CD4-positive, alpha-beta T cell (primary cell): ENCODE measurements at places on chromosomes 1 and 21.
A peak's percentile ranks its signal among the peaks of the same experiment; 100 is the strongest.

GRCh38 chr1:68269637-68270430 is 37.5 kb upstream of the WLS start:
- DNase-seq, result no peak

DNA sequence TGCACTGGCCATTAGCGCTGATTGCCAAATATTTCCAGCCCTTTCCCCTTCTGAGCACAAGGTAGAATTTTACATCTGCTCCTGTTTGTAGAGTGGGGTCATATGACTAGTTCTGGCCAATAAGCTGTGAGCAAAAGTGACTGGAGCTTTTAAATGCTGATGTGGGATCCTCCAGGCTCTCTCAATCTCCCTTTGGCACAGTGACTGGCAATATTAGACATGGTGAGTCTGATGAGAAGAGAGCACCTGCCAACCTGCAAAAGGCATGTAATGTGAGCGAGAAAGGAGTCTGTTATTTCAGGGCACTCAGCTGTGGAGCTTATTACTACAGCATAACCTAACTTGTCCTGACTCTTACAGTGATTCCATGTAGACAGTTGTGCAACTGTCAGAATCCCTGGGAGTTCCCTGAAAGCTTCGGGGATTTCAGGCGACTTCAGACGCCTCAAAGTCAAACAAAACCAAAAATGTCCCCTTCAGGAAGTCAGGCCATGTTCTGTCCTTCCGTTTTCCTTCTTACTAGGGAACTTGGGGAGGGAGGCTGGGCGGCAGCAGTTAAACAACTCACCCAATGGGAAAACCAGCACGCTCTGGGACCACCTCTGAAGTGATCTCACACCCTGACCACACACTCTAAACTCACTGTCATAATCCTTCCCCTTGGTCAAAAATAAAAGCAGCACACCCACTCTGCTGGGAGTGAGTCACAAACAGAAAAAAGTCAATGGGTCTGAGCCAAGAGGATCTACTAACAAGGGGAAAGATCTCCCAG is 3.6 kb upstream of the RASSF5 start:
- DNase-seq, result no peak

- no peak for DNase-seq
These were observed 4.3 kb upstream of the CHI3L2 start for GRCh38 chr1:111223126-111223685.

DNA sequence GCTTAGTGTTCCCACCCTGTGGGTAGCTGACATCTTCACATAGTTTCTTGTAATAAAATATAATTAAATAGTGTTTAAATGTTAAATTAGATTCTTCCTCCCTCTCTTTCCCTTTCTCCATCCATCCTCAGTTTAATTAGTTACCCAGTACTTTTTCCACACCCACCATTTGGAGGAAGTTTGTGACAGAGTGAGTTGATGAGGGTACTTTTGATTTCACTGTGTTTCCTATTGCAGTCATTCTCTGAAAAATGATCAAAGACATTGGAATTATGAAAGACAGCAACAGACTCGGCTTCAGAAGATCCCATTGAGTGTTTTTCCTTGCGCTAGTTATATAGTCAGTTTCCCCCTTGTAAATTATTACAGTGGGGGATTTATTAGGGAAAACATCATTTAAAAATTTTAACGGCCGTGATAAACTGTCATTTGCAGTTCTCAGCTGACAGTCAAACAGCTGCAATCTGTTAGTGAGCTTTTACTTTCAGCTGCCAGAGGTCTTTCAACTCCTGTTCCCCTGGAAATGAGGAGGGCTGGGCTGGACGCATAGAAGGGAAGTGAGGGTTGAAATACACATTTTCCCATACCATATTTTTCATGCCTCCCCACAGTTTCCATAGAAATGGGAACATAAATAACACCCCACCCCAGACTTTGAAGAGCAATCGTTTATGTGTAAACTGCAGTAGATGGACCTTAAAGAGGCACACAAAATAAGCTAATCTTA is 61.3 kb upstream of the CACYBP start:
- no peak for DNase-seq

DNA sequence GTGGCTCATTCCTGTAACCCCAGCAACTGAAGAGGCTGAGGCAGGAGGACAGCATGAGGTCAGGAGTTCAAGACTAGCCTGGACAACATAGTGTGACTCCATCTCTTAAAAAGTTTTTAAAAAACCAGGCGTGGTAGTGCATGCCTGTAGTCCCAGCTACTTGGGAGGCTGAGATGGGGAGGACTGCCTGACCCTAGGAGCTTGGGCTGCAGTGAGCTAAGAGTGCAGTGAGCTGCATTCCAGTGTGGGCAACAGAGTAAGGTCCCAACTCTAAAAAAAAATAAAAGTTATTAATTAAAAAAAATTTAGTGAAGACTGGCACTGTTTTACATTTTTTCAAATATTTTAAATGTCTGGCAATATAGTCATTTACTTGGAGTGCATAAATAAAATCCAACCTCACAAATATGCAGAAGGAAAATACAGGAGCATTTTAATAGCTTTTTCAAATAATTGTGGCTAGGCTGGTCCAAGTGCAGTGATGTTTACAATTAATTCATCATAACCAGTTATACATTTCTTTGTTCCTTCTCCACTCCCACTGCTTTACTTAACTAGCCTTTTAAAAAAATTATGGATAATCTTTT is 10.8 kb downstream of the ZBTB8OS start:
- DNase-seq, result no peak

- DNase-seq, result no peak
These were observed 318.4 kb upstream of the OLFM3 start for GRCh38 chr1:102315096-102315495.

- no peak for DNase-seq
These were observed 286.4 kb downstream of the RWDD3 start for GRCh38 chr1:95520390-95520789.

GRCh38 chr1:80155371-80155770 is 1148.8 kb upstream of the ADGRL4 start:
- no peak for DNase-seq

DNA sequence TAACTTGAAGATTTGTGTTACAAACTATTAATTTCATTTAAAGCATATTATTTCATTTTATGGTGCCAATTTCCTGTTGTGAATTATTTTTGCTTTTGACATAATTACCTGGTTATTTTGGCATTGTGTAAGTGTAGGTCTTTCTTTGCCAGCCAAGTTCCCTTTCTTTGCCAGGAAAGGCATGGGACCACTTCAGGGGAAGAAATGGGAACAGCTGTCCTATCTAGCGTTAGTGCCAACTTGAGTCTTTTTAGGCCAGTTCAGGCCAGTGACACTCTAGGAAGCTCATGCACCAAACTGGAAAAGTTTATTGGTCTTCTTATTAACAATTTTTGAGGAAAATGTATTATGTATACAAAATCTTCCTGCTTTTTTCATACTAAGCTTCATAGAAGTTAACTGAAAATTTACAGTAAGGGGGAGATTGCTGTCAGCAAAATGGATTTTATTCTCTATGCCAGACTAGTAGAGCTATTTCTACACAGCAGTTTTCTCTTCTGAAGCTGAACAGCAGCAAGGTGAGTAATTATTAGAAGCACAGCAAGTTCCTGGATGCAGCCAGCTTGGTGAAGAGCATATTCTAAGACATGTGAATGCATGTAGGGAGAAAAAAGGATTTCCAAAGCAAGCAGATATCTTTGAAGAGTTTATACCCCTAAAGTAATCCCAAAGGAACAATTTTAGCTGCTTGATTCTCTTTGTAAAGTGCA is 914.6 kb upstream of the ADGRL4 start:
- DNase-seq, result no peak

DNA sequence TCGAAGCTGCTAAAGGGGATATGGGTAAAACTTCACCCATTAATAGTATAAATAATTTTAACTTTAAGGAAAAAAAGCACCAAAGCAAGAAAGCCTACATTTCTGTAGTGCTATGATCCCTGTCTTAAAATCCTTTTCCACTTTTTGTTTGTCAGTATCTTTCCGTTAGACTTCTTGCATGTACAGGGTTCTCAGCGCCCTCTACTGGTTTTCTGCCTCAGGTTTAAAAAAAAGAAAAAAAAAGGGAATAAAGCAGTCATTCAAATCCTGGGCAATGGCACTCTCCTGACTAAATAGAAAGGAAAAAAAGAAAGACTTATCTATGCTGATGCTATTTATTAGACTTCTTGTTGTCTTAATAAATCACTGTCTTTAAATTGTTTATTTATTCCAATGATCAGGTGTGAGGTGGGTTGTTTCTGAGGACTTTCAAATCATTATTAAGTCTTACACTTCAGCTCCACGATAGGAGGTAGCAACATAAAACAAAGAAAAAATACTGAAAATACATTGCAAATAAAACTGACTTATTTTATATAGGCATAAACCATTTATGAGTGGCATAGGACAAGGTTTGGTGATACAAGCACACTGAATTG is 475.4 kb upstream of the NR5A2 start:
- no peak for DNase-seq

- no peak for DNase-seq
These were observed 64.8 kb upstream of the PTCH2 start for GRCh38 chr1:44907893-44908292.

GRCh38 chr1:58003059-58003458 is 543.5 kb downstream of the OMA1 start:
- no peak for DNase-seq

DNA sequence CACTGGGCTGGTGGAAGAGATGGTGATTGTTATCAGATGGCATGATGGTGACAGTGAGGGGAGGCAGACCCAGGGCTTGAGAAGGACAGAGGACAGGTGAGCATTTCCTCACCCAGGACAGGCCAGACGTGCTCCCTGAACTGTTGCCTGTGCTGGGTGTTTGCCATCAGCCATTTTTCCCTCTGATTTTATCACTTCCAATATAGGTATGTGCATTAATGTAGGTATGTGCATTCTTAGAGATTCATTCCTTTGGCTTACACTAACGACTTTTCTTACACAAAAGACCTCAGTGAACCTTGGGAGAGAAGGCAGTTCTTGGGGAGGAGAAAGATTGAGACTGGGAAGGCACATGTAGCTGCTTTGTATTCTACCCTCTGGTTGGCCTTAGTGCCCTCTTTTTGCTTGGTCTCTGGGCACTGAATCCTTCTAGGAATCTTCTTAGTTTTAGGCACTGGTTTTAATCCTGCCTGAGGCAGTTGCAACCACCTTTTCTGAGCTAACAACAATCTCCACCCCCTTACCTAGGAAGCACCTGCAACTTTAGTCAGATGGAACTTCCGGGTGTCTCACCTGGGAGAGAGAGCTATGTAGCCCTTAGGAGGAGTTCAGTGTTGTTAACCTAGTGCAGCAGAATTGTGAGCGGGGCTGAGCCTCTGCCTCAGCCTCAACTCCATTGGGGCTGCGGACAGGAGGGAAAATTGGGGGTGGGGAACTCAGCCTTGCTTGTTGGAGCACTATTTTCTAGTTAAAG is 30.9 kb downstream of the C1orf116 start:
- DNase-seq, result no peak

DNA sequence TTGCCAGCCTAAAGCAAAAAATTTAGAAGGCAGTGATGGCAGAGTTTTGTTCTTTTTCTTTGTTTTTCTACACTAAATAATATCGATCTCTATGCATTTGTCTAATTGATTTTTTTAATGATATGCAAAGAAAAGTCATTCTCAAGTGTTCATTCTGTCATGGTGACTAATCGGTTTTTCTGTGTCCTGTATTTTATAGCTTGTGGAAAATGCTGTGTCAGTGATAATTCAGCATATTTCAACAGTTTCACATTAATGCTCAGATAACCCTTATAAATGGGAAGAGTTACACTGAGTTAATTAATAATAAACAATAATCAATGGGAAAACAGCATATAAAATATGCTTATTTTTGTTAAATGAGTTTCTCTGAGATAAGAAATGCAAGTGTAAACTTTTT is 824.9 kb downstream of the AMY1C start:
- no peak for DNase-seq

GRCh38 chr1:206011057-206011456 is 7.9 kb upstream of the RAB7B start:
- no peak for DNase-seq

GRCh38 chr1:218473522-218473921 is 128.4 kb downstream of the TGFB2 start:
- DNase-seq, result no peak

GRCh38 chr1:114482585-114482984 is 28.4 kb downstream of the TRIM33 start:
- peak; percentile 56 for DNase-seq

- no peak for DNase-seq
These were observed 12.9 kb downstream of the NRIP1 start for GRCh38 chr21:15051644-15052458.

GRCh38 chr1:42034426-42034825 is 115.7 kb upstream of the HIVEP3 start:
- DNase-seq, result no peak

DNA sequence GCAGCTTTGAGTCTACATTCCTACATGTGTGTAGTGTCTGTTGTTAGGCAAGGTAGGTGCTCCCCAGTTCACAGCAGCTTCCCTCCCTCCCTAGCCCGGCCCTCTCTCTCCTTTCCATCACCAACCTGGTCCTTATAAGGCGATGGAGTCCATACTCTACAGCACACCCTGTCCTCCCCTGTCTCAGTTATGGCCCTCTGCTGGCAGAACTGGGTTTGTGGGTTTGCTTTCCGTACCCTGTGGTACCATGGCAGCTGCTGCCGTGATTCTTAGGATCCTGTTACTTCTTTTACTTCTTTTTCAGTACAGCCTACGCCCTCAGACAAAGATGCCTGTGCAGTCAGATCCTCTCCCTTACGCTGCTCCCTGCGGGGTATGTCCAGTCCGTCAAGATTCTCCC is 31.7 kb downstream of the AK5 start:
- DNase-seq, result no peak

GRCh38 chr1:5526822-5527551 is 465.2 kb downstream of the NPHP4 start:
- DNase-seq, result no peak

GRCh38 chr1:216113181-216113580 is 310.1 kb downstream of the USH2A start:
- no peak for DNase-seq

- no peak for DNase-seq
These were observed at the start of gene KRTAP19-1 for GRCh38 chr21:30480145-30480544. TSS of gene KRTAP19-1 (minus strand) at chr21:30480367. CDS start at chr21:30480317, 50 bp downstream.

DNA sequence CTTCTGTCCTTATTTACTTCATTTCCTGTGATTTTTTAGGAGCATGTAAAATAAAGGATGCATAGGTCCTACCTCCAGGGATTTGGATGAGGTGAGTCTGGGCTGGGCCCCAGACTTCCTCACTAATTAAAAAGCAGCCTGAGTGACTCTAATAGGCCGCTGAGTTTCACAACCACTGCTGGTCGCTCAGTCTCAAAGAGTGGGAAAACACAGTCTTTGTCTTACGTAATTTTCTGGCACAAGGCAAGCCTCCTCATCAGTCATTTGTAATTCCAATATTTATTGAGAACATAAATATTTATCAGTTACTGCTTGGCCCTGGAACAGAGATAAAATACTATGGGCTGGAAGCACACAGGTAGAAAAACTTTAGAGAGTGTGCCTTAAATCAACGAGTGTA is 195.4 kb upstream of the RUNX1 start:
- no peak for DNase-seq

DNA sequence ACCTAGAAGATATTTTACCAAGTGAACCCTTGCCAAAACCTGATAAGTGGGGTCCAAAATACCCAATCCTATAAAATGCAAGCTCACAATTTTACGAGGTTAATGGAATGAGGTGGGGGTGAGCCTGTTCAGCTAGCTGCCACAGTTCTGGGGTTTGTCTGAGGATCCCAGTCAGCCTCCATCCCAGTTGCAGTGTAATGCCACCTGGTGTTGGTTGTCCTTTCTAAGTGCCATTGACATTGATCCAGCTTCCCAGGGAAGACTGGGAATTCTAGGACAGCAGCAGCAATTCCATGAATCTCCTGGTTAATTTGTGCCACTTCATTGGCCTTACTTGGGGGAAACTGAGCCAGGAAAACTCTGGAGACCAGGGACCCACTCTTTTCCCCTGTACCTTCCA is 298.3 kb downstream of the RWDD3 start:
- no peak for DNase-seq
